ENCODE measurements at places on chromosomes 16 and 17.

DNA sequence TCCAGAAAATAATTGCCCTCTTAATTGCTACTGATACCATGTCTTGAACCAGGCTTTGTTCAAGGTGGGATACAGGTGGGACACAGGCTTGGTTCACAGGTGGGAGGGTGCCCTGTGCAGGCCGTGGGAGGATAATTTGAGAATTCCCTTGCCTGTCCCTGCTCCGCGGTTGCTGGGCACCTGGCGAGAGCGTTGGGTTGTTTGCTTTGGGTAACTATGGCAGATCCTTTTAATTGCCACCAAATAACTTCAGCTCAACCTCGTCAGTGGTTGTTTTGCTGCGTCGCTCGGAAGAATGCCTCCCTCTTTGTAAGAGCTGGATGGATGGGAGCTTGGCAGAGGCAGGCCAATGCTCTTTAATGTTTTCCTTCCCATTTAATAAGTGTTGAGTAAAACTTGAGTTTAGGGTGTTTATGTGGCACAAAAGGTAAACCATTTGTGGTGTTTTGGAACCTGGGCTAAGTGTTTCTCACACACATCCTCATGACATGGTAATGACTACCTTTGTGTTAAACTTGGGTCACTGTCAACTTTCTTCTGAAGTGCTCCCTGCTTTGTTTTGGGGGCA, 202.5 kb downstream of the MSI2 start:
- DNase-seq = no peak

DNA sequence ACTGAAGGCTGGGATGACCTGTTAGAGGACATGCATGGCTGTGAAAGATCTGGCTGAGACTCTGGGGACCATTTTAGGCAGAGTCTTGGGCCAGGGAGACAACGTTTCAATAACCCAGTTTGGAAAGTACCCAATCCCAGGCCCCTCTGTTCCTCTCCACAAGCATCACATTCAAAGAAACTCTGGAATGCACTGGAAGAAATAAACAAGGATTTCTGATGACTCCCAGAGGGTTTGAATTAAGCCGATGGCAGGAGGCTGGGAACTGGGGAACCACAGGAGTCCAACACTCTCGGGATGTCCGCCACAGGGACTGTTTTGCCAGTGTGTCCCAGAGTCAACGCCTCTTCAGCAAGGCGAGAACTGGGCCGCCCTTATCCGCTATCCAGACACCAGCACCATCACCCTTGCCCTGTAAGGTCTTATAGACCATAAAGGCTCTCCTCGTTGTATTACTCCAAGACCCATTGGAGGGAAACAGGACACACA, 3.3 kb downstream of the PMP22 start:
- peak; percentile 31 for DNase-seq

- peak; percentile 47 for DNase-seq
Measured at GRCh38 chr16:86396901-86397311, 113.4 kb upstream of the FOXF1 start.

- DNase-seq = no peak
Measured at GRCh38 chr16:31043352-31043751, 10.0 kb downstream of the STX4 start.

DNA sequence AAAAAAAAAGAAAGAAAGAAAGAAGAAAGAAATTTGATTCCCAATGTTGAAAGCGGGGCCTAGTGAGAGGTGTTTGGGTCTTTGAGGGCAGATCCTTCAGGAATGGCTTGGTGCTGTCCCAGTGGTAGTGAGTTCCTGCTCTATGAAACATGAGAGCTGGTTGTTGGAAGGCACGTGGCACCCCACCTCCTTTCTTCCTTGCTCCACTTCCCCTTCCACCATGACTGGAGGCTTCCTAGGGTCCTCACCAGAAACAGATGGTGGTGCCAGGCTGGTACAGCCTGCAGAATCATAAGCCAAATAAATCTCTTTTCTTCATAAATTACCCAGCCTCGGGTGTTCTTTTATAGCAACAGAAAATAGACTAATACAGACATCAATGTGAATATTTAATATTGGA, 147.3 kb upstream of the KCNJ18 start:
- no peak for DNase-seq

DNA sequence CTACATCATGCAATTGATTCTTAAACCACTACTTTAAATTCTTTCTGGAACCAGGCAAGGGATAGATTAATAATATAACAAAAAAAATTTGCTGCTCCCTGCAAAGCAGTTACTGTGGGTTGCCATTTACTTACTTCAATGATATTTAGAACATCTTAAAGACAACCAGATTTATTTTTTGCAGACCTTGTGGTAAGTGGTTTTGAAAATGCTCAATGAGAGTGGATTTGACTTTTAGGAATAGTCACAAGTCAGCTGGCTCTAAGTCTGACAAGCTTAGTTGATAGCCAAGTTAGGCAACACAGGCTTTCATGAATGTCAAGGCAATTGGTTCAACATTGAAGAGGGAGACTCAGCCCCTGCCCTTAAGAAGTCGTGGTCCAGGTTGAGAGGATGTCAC, 11.8 kb downstream of the MARCHF10 start:
- no peak for DNase-seq

GRCh38 chr17:82674656-82675475, 23.6 kb downstream of the RAB40B start:
- no peak for DNase-seq

DNA sequence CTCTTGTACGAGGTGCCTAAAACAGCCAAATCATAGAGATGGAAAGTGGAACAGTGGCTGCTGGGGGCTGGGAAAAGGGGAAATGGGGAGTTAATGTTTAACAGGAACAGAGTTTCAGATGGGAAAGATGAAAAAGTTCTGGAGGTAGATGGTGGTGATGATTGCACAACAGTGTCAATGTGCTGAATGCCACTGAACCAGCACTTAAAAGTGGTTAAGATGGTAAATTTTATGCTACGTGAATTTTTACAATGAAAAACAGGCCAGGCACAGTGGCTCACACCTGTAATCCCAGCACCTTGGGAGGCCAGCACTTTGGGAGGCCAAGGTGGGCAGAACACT, 130.4 kb downstream of the C16orf78 start:
- no peak for DNase-seq

DNA sequence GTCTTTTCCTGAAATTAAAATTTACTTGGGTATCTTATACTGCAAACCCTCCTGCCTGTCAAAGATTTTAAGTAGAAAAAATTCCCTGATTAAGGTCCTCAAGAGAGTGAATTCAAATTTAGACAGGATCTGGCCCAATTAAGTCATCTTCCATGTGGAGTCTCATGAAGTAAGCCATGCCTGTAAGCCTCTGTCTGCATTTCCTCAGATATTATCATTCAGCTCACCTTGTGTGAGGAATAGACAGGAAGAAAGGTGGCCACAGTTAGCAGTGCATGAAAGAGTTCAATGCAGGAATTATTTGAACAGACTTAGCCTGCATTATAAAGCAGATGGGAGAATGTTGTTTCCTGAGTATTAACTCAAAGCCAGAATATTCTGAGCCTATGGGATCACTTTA, 174.7 kb downstream of the HS3ST3A1 start:
- DNase-seq = no peak

DNA sequence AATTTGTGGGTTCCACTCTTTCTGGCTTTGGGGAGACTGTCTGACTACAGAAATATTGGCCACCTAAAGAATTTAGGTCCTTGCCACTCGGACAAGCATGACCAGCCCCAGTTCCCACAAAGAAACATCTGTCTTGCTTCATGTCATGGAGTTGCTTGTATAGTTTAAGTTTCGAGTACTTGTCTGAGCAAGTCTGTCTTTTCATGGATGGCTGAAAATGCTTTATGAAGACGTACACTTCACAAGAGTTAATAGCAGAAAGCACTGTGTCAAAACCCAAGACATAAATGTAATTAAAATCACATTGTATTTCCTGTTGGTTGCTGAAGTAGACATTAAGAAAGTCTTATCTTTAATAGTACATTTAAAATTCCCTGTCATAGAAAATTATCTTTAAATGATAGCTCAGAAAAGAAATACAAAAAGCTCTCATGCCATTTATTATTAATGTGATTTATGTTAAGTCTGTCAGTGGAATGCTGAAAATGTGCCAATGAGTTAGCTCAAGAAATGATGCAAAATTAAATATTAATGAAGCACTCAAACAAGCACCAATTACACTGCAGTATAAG, 29.8 kb upstream of the XYLT2 start:
- no peak for DNase-seq

DNA sequence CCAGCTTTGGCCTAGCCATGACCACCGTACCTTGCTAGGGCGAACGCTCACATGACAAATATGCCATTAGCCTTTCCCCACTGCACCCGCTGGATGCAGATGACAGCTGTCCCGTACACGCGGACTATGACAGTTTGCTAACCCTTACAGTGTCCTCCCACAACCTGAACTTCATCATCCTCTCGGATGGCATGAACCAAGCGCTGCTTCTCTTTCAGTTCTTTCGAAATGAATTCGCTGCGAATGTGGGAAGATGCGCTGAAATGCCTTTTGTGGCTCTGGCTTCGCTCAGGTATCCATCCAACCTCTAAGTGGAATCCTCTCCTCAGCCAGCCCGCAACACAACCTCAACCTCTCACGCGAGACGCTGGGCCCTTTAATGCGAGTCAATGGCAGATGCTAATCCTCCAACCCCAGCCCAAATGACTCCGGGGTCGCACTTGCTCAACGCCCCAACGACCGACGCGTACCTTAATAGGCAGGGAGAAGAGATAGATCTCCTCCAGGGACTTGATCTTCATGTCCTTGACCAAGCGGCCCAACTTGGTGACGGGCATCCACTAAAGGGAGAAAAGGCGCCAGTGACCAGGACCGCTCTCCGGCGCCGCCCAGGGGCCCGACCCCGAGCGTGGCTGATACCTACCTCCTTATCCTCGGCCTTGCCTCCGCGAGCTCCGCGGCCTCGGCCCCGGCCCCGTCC, 670 bp downstream of the RPS2 start:
- DNase-seq = no peak

DNA sequence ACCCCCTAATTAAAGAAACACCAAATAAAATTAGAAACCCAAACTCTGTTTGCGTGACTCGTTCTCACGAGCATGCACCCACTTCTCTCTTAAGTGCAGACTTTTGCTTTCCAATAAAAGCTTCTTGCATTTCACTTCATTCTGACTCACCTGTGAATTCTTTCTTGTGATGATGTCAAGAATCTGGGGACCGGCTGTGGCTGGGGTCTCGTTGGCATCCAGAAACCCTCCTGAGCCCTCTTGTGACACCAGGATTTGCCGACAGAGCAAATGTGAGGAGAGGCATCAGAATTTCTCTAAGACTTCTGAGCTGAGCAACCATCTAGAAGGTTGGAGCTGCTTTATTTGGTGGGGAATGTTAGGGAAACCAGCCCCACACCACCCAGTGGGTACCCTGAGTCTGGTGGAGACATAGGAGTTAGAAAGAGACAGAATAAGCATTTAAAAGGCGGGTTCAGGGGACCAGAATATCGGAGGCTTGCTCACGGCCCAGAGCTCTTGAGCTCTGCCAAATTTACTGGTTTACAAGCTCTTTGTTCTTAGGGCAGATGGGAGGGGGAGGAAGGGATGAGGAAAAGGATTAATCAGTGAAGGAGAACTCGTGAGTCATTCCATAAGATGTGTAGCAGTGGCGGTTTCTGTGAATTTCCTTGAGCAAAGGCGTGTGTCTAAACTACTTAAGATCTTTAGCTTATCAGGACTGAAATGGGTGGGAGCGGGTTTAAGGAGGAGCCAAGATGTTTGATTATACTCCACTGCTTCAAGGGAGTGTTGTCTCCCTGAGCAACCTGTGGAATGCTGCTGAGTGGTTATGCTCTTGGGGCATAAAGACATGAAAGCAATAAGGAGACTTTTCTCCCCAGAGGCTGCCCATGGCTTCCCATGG, 24.2 kb upstream of the TMC5 start:
- DNase-seq = no peak

DNA sequence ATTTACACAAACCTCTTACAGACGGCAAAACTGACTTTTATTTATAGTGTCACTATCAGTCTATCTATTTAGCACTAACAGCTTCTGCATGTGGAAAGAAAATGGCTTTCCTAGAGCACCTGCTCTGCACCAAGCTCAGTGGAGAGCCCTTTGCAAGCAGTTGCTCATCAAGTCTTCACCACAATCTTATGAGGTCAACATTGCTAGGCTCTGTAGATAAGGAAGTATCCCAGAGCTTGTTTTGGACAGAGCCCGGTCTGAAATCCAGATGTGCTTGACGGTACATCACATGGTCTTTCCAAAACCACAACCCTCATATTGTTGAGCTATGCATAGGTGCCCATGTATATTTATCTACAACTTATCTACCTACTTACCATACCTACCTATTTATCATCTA, 572.7 kb upstream of the CDH5 start:
- DNase-seq = no peak

- DNase-seq = peak; percentile 68
Measured at GRCh38 chr17:20121359-20122253, 112.4 kb downstream of the SPECC1 start.

- no peak for DNase-seq
Measured at GRCh38 chr16:75899163-75899562, 172.9 kb upstream of the CPHXL start.

- DNase-seq = peak; percentile 98
Measured at GRCh38 chr17:60135151-60135950, 14.4 kb upstream of the CA4 start.

- peak; percentile 28 for DNase-seq
Measured at GRCh38 chr16:15493466-15494180, 59.2 kb downstream of the BMERB1 start.

GRCh38 chr16:61150351-61150750, 885.9 kb downstream of the CDH8 start:
- DNase-seq = no peak

DNA sequence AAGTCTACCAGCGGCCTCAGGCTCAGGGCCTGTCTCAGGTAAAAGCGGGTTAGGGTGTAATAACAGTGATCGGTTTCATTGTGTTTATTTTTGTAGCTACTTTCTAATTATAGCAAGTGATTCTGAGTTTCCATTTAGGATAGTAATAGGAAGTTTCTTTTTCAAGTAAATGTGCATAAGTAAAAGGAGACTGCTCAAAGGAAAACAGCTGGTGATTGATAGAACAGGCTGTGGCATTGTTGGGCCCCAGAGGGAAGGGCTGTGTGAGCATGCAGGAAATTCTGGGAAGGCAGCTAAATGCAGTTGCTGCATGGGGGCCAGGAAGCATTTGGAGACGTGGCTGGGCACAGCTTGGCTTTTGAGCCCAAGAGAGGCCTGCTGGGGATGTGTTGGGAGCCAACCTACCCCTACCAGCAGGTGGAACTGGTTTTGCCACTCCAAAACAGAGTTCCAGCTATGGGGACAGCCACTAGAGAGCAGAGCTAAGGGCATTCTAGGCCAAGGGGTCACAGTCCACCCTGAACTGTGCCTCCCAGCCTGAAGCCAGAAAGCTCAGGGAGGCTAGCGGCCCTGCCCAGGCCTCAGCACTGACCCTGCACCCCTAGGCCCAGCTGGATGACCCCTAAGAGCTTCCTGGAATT, 12.6 kb downstream of the SNX20 start:
- DNase-seq = no peak

GRCh38 chr16:82470620-82471152, 156.1 kb upstream of the CDH13 start:
- no peak for DNase-seq

GRCh38 chr17:16975277-16975651, 3.3 kb upstream of the TNFRSF13B start:
- no peak for DNase-seq
